ENCODE measurements at places on chromosomes 1 and 21. TPM values are rescaled to one million over a fixed set of nuclear protein-coding genes. Genes with fewer than 3 reads are reported as not detected.

GRCh38 chr1:228515200-228515834 lies 28.1 kb downstream of the RNF187 start:
- DNase-seq = no peak

- no peak for DNase-seq
Measured at GRCh38 chr1:4132352-4133296, 232.6 kb upstream of the C1orf174 start.

DNA sequence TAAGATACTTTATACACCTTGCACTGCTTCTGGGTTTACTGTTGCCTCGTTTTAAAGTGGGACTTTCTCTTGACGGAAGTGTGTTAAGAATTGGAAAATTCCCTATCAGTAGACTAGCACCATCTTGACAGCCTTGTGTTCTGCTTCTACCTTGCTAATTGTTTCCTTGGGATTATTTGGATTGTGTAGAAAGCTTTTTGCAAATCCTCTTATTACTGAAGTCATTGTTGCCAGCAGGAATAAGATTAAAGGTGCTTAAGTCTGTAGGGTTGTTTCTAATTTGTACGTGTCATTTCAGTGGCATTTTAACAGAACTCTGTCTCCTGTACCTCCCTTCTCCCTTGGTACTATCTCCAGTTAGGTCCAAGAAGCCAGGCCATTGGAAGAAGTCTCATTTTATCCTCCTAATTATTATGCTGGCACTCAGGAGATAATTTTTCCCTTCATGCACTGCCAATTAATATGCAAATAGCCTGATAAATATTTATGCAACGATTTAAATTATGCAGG lies 107.7 kb downstream of the POU2F1 start:
- DNase-seq = no peak

Gene SCYL3
- total RNA-seq = 5.3 TPM

DNA sequence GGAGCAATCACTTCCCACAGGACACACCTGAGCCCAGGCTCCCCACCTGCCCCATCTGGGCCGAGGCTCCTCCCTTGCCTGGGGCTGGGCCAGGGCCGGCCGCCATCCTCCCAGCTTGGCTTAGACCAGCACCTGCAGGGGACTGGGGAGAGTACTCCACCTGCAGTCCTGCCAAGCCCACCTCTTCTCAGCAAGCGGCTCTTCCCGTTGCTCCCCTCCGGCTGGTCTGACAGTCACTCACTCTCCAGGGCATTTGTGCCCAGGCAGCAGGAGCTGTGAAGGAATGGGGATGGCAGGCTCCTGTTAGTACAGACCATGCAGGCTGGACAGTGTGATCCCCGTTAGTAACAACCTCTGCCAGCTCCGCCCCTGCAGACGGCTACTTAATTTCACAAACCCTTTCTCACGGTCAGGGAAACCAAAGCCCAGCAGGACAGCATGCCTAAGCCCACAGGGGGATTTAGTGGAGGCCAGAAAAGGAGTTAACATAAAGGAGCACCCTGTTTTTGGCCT lies at the start of gene FYB2:
Gene FYB2 (minus strand): TSS at position 18 of the 513 bp plus-strand sequence. CDS start 114 bp downstream, outside the sequence.
- peak; percentile 76 for DNase-seq

GRCh38 chr21:42615924-42616323 lies 37.5 kb upstream of the PDE9A start:
- DNase-seq = no peak

DNA sequence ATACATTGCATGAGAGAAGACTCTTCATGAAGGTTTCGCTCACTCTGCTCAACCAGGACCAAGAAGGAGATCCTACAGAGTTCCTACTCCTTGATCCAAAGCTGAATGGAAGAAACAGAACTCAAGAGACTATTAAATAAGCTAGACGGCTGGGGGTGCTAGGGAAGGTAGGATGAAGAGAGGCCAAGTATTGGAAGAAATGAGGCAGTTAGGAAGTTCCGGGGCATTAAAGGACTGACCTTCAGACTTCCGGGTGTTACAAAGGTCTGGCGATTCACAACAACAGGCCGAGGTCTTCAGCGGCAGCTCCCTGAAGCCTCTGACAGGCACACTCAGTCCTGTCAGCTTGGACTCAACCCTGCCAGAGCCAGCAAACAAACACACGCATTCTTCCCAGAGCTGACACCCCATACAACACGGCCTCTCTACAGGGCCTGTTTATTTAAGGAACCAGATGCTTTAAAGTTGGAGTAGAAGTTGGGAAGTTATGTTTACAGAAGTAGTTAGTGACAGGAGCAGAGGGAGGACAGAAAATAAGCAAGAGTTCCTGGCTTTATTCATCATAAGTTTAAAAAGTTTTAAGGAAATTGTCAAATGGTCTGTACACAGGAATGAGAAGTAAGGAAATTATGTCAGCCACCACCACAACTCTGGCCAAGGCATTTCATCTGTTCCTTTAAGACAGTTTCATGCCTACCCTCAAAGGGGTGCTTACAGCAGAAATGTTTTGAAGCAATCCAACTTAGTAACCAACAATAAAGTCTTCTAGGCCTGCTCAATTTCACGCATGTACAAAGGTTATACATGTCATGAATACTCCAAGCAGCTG lies 4.7 kb downstream of the SORT1 start:
- DNase-seq = no peak

- DNase-seq = no peak
Measured at GRCh38 chr1:26704629-26705028, 8.8 kb downstream of the ARID1A start.

GRCh38 chr1:230224101-230224960 lies 157.3 kb downstream of the GALNT2 start:
- no peak for DNase-seq

DNA sequence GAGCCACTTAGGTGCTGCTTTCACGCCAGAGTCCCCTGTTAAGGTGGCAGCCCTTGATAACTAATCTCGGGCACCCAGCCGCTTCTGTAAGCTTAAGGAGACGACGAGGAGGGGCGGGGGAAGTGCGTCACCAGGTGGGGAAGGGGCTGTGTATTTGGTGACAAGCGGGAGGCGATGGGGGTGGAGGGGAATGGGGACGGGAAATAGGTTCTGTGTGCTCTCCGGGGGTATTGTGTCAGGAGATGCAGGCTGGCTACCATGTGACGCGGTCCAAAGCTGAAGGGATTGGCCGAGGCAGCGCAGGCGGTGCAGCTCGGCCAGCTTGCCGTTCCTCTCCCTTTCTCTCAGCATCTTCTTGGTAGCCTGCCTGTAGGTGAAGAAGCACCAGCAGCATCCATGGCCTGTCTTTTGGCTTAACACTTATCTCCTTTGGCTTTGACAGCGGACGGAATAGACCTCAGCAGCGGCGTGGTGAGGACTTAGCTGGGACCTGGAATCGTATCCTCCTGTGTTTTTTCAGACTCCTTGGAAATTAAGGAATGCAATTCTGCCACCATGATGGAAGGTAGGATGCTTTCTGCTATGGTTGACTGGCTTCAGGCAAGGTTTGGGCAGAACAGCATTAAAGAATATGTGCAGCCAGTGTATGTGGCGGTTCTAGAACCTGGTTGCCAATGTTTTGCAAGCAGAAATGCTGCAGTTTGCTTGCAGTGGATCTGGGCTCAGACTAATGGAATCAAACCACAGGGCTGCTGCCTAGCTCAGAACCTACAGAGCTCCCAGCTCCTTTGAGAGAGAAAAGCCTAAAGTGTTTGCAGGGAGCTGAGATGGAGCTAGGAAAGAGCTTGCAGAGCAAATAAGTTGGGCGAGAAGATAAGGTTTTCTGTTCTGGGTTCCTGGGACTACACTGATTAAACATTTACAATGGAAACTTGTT lies at the start of gene SGIP1:
Gene SGIP1 (plus strand): TSS at position 350 of the 937 bp plus-strand sequence. CDS start 206 bp downstream, at position 556.
- peak; percentile 62 for DNase-seq

GRCh38 chr1:54126271-54126815 lies 26.5 kb downstream of the CDCP2 start:
- DNase-seq = no peak

DNA sequence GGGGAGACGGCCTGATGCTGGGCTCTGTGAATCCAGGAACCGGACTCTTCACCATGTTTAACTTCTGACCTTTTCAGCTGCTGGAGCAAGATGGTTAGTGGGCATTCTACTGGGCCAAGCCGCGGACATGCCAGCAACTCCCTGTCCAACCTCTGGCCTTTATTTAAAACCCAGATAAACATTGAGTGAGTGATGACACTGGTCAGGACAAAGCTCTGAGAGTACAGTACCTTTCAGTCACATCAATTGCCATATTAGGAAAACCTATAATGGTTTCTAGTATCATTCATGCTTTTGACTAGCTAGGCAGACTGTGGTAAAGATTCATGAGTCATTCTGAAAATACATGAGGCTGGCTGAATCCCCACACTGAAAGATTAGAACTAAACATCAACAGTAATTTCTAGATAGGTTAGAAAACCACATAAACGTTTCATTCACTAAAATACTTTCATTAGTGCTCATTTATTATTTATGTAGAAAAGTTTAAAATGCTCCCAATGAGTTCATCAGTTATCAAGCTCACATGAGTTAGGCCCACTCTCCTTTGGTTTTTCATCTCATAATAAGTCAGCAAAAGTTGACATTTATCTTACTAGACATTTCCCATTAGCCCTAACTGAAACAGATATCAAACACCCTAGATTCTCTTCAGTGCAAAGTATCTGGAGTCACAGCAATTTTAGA lies 7.1 kb upstream of the ACTA1 start:
- no peak for DNase-seq

Gene DYNLT4
- not detected for total RNA-seq

- no peak for DNase-seq
Measured at GRCh38 chr21:29295066-29295650, 3.6 kb upstream of the BACH1 start.

DNA sequence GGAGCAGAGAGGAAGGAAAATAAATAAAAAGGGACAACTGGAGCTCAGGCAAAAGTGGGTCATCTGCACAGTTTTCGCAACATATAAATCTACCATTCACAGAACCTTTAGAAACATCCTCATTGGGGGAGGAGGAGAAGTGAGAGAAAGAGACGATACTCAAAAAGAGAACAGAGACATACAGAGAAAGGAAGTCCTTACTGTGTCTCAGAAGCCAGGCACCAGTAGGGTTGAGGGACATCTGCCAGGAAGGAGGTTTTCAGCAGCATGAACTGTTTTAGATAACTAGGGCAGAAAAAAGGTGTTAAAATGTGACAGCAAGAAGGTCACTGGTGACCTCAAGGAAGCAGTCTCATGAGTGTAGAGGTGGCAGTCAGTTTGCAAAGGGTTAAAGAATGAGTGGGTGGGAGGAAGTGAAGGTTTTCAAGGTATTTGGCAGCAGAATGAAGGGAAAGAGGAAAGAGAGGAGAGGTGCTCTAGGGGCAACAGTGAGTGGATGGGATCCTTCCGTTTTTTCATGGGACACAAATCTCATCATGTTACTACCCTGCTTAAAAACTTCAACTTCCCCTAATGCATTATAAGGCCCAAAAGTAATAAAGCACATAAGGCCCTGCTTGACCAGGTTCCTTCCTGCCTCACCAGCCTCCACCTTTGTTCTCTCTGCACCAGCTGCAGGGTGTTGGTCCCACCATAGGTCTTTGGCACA lies 9.5 kb downstream of the JAK1 start:
- DNase-seq = no peak

DNA sequence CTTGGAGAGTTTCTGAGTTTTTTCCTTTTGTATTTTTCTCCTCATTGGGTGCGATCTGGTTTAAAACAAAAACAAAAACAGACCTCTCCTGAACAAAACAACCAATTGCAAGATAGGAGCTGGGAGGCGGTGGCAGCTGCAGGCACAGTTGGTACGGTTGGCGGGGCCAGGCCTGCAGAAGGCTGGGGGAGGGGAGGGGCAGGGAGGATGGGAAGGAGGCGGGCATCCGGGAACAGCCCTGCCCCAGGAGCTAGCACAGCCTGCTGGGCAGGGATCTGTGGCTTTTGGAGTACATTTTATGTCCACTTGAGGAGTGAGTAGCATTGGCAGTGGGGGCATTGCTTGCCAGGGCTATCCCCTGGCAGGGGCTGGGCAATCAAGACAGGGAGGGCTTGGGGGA lies 5.2 kb downstream of the CAPN9 start:
- DNase-seq = no peak

- no peak for DNase-seq
Measured at GRCh38 chr1:51733793-51734522, 117.1 kb downstream of the OSBPL9 start.

GRCh38 chr1:30472009-30472408 lies 251.4 kb downstream of the MATN1 start:
- no peak for DNase-seq

DNA sequence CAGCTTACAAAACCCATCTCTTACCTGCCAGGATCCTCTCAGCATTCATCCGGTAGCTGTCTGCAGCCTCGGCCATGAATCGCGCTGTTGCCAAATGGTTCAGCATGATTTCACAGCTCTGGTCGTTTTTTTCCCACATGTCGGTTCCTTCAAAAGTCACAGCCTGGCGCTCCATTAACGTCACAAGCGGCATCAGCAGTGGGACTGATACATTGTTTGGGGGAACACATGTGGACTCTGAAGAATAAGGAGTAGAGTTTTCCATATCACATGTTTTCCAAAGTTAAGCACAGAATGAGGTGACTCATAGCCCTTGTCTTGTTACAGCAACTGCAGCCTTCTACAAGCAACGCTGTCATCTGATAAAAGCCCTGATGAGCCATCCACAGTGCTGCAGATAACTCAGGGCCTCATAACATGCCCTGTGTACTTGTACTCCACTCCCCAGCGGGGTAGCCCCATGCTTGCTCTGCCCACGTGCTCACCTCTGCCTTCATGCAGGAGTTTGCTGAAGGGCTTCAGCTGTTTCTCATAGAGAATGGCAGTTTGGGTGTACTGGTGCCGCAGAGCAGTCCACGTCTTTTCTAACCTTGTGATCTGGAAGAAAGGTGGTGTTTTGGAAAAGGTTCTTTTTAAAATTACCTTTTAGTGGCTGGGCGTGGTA lies 114.2 kb downstream of the BCAR3 start:
- no peak for DNase-seq

GRCh38 chr1:154813300-154813816 lies 56.7 kb downstream of the KCNN3 start:
- DNase-seq = no peak

- DNase-seq = no peak
Measured at GRCh38 chr1:53608071-53608470, 130.9 kb downstream of the GLIS1 start.

GRCh38 chr1:206847946-206848345 lies 17.5 kb upstream of the IL20 start:
- DNase-seq = no peak

GRCh38 chr1:24923485-24924113 lies 6.5 kb downstream of the RUNX3 start:
- no peak for DNase-seq

DNA sequence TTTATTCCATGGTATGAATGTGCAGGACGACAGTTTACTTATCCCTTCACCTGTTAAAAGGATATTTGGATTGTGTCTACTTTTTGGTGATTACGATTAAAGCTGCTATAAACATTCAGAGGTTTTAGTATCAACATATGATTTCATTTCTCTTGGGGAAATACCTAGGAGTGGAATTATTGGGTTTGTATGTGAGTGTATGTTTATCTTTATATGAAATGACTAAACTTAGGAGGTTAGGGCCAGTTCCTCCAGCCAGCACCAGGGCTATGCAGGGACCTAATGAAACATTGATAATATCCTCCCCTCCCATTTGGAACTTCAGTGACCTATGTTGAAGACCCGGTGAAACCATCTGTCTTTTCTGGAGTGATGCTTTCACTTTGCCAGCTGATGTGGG lies 13.8 kb downstream of the TMEM51 start:
- no peak for DNase-seq

Gene AKIRIN1
- 236 TPM for total RNA-seq

Gene IL12RB2
- 1.4 TPM for total RNA-seq
